ENCODE measurements at places on chromosomes 16 and 17.

DNA sequence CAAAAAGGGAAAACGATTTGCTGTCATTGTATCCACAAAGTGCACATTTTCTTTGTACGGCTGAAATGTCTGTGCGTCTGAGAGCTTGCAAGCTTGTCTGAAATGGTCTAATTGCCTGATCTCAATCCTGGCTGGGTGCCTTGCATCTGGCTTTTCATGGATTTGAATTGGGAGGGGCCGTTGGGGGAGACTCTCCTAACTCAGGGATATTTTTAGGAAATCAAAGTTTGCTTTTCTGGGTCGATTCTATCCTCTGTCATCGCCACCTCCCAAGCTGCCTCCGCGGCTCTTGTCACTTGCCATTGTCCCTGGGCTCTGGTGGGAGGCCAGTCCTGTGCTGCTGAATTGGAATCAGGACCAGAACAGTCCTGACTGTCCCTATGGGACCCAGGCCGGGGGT, 33.3 kb upstream of the MGAT5B start:
- DNase-seq: no peak

DNA sequence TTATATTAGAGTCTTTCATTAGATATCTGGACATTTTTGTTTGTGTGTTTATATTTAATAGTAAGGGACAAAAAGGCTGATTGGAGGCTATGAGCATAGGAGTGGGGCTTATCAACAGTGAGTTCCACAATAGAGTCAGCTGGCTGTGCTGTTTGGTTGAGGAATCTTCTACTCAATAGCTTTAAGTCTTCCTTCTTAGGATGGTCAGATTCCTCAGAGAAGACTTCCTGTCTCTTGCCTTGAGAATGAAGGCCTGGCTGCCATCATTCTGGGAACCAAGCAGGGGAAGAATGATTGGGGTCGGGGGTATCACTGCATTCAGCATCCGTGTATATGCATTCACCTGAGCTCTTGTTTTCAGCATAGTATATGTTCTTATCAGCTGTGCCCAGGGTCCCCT, 31.9 kb upstream of the ABCC11 start:
- DNase-seq: no peak

GRCh38 chr16:6969594-6969993, 363.1 kb upstream of the RBFOX1 start:
- no peak for DNase-seq

GRCh38 chr17:74994440-74994839, 7.0 kb downstream of the CDR2L start:
- DNase-seq: no peak

DNA sequence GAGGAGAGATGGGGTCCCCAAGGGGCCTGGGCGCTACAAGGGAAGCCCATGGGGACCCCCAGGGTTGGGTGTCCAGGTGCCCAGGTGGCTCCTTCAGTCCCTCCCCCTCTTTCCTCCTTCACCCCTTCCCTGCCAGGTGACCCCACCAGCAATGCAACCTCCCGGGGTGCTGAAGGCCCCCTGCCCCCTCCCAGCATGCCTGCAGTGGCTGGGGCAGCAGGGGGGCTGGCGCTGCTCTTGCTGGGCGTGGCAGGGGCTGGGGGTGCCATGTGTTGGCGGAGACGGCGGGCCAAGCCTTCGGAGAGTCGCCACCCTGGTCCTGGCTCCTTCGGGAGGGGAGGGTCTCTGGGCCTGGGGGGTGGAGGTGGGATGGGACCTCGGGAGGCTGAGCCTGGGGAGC, 4.0 kb downstream of the EFNB3 start:
- no peak for DNase-seq

DNA sequence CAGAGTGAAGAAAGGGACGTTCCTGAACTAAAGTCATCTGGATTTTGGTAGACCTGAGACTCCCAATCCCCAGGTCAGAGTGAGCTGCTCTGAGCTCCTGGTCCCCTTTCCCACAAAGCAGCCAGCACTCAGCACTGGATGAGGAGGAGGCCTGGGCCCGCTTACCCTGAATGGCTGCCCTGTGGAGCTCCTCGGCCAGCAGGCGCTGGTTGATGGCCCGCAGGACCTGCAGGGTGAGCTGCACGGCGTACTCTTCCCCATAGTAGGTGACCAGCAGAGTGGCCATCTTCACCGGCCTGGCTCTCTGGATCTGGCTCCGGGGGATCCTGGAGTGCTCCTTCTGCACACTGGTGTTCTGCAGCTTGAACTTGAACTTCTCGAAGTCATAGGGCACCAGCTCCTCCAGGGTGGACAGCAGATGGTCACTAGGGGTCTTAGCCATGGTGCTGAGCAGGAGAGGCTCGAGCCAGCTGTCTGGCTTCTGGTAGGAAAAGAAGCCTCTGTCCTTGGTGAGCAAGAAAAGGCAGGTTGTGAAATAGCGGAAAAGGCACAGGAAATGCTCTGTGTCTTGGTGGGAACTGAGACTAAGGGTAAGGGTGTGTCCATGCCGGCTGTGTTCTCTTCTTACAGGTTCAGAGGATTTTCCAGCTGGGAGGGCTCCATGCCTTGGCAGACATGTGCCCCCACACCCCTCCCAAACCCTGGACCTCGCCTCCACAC, at the start of gene MEFV:
TSS of gene MEFV (minus strand) at position 488 of the 720 bp plus-strand sequence. CDS start at position 442, 46 bp downstream.
- DNase-seq: no peak

- DNase-seq: no peak
Measured at GRCh38 chr17:55903028-55903690, 152.3 kb downstream of the PCTP start.

DNA sequence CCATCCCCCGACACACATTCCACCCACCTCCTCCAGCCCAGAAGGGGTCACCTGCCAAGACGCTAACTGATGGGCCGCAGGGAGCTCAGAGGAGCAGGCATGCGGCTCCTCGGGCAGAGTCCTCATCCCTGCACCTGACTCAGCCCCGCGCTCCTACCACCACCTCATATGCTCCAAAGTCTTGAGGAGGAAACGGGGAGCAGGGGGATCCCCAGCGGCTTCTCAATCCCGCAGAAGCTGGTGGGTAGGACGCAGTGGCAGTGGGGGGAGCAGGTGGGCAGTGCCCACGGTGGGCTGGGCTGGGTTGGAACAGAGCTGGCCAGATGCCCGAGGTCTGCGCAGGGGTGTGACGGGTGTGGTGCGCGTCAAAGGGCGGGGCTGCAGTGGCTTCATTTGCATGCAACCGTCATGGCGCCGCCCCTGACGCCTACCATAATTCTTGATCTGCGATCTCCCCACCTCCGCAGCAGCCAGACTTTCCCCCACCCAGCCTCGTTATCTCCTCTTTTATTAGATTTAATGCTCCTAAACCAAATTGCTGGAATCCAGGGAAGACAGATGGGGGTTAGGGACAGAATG, 39.0 kb upstream of the EMP2 start:
- peak; percentile 55 for DNase-seq
